SW 1271 (cell line): ENCODE measurements at places on chromosomes 7 and 10.

GRCh38 chr7:137909042-137909441 is 62.3 kb upstream of the DGKI start:
- DNase-seq = no peak

DNA sequence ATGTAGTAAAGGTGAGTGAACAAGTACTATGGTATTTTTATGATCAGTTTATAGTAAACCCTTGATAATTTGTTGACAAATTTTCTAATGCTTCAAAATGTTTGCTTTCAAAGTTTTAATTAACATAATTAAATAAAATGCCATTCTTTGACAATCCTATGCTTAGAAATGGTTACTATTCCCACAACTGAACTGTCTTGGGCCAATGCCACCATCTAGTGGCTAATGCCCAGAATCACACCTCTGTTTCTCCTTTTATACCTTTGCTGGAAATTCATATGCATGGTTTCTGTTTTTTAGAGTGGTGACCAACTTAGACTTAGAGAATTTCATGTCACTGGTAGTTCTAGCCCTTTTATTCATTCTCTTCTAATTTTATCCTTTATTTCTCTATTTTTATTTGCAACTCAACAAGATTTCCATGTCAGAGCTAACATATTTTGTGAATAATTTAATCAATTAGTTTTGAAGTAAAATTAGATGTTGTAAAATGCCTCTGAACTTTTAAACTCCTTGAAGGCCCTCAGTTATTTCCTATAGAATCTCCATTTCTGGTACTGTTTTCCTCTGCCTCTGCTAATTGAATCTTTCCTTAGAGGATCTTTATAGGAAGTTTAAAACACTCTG is 31.1 kb downstream of the PCGF5 start:
- no peak for DNase-seq

DNA sequence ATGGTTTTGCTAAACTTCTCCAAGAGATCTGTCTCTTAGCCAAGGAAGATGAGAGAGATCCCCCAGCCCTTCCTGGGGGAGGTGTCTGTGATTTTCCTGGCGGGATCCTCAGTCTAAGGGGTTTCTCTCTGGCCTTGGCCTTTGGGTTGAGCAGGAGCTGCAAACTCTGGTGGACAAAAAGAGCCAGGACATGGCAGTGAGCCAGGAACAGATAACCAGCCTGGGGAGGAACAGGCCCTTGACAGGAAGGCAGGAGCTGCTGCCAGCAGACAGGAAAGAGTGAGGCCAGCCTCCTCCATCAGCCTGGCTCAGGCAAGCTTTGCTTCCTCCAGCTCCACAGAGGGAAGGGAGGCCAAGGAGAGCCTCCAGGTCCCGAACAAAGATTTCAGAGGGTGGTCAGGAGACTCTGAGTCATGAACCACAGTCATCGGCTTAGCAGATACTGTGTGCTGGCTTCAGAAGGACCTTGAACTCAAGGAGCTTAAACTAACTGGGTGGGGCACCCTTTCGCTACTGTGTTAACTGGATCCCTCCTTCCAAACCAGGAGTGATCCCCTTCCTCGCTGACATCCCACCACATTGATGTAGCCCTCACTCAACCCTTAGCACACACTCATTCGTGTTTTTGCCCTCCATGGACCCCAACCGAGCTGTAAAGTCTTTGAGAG is 34.7 kb downstream of the DDIT4 start:
- no peak for DNase-seq

GRCh38 chr7:92785923-92786322 is 50.5 kb downstream of the CDK6 start:
- DNase-seq = no peak

DNA sequence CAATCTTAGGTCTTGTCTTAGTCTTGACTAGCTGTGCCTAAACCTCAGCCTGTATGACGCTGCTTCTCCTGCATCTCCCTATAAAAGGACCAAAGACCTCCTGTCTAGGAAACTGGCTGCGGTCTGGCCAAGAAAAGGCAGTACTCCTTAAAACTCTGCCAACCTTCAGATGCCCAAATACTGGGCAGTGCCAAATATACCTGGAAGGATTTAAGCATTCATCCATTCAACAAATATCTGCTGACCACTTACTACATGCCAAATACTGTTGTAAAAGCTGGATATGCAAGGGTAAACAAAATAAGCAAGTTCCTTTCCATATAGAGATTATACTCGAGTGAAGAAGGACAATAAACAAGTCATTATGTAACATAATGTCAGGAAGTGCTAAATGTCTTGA is 135.8 kb downstream of the HBP1 start:
- DNase-seq = no peak

DNA sequence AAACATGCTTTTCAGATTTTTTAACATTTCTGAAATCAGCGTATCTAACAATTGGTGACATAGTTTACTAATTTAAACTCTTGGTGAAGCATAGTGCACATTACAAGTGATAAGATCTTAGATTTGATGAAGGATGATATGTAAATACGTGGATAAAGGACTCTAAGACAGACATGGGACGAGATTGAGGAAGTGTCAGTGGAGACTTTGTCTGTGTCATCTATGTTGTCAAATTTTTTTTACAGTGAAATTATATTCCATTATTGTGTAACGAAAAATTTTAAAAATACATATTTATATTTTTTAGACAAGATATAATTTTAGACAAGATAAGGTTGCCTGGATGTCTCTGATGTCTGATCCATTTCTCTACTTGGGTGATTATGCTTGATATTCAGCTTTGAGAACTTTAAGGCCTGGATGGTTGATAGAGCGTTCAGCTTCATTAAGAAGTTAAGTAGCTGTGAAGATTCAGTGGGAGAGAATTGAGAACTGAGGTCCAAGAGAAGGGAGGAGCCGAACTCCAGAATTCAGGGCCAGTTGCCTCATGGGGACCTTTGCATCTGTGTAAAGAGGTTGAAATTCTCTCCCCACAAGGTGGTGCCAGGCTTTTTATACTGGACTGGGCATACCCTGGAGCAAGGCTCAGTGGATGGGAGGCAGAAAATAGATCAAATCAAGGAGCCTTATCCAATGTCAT is 62.7 kb downstream of the KAT6B start:
- no peak for DNase-seq

DNA sequence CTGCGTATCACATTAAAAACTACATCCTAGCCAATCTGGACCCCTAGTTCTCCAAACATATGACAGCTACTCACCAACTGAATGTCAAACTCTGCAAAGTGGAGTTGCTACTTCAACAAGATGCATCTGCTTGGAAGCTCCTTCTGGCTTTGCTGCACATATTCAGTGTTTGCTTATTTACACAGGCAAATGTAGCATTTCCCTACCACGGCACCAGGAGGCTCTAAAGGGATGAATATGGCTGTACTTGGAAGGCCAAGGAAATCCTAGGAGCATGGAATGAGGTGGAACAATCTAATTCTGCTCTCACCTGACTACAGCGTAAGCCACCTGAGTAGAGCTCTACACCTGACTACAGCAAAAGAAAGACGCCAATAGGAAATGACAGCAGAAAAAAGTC is 39.7 kb downstream of the MTPAP start:
- no peak for DNase-seq

- no peak for DNase-seq
Observed at GRCh38 chr10:3866332-3866731, 81.3 kb upstream of the KLF6 start.

DNA sequence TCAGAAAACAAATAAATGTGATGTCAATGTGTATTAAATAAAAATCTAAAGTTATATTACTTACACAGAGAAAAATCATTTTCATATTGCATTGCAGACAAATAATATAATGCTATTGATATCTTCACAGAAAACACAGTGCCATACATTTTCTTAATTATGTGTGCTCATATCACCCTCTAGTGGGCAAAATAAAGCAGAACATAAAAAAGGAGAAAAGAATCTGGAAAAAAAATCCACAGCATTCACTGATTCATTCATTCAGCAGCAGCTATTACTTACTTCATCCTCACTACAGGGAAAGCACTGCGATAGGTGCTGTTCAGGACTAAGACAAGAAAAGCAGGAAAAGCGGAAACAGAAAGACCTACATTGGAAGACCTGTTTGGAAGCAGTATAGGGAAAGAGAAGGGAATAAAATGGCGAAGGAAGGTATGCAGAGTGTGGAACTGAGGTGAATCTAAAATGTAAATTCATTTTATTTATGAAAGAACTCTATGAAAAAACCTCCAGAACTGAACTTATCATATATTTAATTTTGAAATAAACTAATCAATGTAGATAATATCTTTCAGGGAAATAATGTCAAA is 73.2 kb downstream of the POT1 start:
- no peak for DNase-seq

GRCh38 chr7:24402655-24403054 is 118.7 kb downstream of the NPY start:
- DNase-seq = no peak

- DNase-seq = no peak
Observed at GRCh38 chr7:2540133-2540532, 15.2 kb downstream of the BRAT1 start.

DNA sequence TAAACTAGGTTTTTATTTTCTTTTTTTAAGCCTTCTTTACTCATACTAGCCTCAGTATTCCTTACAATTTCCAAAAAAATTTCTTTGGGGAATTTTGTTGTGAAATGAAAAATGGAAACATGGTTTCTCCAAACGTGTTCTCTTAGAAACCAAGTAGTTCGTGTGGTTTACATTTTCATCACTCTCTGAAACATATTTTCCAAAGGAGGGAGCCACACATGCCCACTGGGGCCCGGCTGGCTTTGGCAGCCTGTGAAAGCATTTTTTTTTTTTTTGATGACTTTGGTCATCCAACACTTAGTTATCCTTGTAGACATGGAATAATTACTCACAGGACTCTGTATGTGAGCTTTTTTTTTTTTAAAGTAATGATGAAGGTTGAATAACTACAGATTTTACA is 169.6 kb downstream of the C7orf25 start:
- no peak for DNase-seq

DNA sequence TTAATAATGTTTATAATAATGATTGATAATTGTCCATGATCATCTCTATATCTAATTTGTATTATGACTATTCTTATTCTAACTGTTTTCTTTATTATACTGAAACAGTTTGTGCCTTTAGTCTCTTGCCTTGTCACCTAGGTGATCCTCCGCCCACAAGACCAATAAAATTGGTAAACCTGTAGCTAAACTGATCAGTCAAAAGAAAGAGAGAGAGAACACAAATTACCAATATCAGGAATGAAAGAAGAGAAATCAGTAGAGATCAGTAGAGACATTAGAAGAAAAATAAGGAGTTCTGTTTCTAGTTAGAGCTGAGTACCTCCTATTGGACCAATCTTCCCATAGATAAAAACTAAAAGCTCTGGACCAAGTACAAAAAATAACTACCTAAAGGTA is 6.1 kb upstream of the COA1 start:
- no peak for DNase-seq

- no peak for DNase-seq
Observed at GRCh38 chr7:155889636-155890511, 77.6 kb upstream of the SHH start.

GRCh38 chr10:12723220-12723619 is 278.3 kb downstream of the CCDC3 start:
- no peak for DNase-seq

DNA sequence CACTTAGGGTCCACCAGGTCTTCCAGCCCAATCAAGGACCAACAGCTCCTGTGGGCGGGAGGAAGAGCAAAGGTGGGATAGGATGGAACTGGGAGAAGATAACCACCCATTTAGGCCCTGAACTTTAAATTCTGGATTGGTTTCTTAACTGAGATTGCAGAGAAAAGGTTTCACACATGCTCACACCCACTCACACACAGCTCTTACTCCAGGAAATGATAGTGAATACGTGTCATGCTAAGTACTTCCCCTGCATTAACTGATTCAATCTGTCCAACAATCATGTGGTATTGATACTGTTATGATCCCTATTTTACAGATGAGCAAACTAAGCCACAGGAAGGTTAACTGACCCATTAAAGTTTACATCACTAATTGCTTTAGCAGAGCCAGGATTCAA is 4.6 kb upstream of the CYP3A4 start:
- DNase-seq = no peak

GRCh38 chr7:55177068-55177530 is 158.3 kb downstream of the EGFR start:
- DNase-seq = no peak

- DNase-seq = no peak
Observed at GRCh38 chr10:62638062-62638477, 166.4 kb upstream of the ADO start.

- no peak for DNase-seq
Observed at GRCh38 chr7:135991322-135991721, 14.2 kb upstream of the MTPN start.

DNA sequence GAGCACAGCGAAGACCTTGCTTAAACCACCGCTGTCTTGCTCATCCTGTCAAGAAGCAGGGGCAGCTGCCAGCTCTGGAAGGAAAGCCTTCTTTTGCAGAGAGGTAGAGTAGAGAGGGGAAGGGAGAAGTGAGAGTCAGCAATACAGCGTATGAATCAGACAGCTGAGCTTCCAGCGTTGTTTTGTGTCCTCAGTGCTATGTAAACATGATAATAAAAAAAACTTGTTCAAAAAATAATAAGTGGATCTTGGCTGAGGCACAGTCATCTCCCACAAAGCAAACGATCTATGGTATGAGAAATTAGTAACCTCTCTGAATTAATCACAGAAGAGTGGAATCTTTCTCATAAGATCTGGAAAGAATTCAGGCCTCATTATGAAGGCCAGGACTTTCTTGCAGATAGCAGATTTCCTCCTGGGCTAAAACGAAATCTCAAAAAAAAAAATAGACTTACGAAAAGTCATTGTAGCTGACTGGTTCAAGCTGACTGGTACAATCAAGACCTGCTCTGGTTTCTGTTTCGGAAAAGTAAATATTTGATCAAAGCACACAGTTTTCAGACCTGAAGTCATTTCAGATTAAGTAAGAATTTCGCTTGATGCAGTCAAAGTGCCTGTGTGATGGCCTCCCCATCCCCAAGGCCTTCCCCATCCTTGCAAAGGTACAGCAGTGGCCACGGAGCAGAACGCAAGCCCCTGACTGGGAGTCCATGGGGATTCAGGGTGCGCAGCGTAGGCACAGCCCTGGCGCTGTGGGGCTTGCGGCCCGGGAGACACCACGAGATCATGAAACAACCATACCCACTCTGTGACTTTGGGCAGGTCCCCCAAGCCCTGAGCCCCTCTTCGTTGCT is 29.4 kb downstream of the CHST15 start:
- DNase-seq = no peak

- DNase-seq = no peak
Observed at GRCh38 chr7:27146491-27147198, 929 bp downstream of the HOXA6 start.

GRCh38 chr10:78148961-78149612 is 115.4 kb downstream of the RPS24 start:
- no peak for DNase-seq

- no peak for DNase-seq
Observed at GRCh38 chr7:49885593-49886285, 112.3 kb downstream of the VWC2 start.

DNA sequence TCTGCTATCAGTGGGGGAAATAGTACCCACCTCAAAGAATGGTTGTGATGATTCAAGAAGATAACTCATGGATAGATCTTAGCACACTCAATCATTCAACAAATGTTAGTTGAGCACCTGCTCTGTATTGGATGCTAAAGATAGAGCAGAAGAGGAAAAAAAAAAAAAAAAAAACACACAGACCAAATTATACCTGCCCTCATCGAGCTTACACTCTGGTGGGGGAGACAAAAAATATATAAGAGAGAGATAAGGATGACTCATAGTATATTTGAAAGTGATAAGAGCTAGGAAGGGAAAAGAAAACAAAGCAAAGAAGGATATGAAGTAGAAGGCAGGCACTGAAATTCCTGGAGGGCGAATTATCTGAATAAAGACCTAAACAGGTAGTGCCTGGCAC is 258.5 kb downstream of the SFMBT2 start:
- DNase-seq = no peak

GRCh38 chr10:72784551-72785351 is 92.8 kb downstream of the MCU start:
- DNase-seq = no peak
